ENCODE measurements at places on chromosomes 1 and 21.
A peak's percentile ranks its signal among the peaks of the same experiment; 100 is the strongest.

DNA sequence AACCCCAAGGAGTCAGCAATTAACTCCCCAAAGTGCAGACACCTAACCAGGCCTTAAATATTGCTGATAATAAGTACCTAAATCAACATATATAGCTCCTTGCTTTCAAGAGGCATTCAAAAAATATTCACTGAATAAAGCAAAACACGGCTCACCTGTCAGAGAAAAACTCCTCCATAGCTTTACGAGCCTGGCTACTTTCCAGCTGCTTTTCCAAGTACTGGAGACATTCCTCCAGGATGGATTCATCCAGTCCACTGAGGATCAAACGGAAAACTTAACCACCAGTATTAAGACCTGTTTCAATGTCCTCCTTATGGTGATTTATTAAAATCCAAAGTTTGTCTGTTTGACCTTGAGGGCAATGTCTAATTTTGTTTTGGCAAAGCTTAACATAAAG, 44.6 kb downstream of the UBR4 start:
- peak; percentile 16 for DNase-seq

GRCh38 chr1:204227351-204227750, 13.6 kb upstream of the GOLT1A start:
- no peak for DNase-seq

DNA sequence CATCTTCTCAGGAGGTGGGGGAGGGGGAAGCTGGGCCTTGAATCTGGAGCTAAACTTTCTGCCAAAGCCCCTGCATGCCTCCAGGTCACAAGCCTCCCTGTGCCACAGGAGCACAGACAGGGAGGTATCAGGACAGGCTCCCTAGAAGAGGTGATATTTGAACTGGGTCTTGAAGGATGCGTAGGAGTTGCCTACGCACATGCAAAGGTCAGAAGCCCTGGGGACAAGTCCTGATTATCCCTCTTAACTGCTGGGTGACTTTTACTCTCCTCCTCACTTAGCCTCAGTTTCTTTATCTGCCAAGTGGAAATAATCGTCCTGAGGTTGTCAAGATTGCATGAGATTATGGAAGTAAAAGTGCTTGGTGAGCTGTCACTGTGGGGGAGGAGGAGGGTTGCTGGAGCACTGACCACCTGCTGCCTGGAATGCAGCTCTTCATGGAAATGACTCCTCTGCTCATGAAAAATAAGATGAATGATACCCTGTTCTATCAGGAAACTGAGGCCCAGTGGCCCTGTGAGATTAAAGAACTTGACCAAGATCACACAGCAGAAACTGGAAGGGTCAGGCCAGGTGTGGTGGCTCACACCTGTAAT, 50.6 kb upstream of the LAPTM5 start:
- no peak for DNase-seq

DNA sequence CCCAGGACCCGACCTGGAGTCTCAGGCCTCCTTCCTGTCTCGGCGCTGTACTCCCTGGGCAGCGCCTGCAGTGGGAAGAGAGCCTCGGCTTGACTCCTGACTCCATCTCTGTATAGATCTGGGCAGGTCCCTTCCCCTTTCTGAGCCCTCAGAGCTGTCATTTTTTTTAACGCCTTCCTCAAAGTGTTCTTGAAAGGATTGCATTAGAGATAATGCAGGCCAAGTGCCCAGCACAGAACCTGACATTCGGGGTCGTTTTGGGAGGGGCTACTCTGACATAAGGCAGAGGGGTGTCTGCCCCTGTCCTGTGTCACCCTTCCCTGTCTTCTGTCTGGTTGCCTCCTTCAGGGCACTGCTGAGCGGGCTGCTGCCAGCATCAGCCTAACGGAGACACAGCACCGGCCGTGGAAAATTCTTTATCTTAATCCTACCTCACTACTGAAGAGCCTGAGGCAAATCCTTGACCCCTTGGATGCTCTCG, 271.6 kb downstream of the TRABD2B start:
- DNase-seq, result no peak

GRCh38 chr1:31299365-31299764, 2.5 kb downstream of the ZCCHC17 start:
- DNase-seq, result peak; percentile 45

DNA sequence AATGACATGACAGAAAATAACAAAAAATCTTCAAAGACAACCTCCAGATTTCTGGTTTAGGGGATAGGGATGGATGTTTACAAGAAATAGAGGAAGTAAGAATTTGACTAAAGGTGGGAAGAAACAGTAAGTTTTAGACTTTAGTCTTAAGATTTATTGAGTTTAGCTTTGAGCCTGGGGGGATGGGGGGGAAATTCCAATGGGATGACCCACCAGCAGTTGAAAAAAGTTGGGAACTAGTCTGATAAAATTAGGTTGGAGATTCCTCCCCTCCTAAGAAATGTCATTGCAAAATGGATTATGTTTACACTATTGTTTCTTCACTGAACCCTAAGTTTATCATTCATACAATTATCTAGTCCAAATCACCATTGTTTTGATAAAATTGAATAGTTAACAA, 28.4 kb downstream of the WDR26 start:
- DNase-seq, result no peak

GRCh38 chr1:26854906-26855305, 8.0 kb upstream of the SFN start:
- DNase-seq, result no peak

- DNase-seq, result peak; percentile 42
Measured at GRCh38 chr1:156419854-156420204, 50.8 kb downstream of the RHBG start.

DNA sequence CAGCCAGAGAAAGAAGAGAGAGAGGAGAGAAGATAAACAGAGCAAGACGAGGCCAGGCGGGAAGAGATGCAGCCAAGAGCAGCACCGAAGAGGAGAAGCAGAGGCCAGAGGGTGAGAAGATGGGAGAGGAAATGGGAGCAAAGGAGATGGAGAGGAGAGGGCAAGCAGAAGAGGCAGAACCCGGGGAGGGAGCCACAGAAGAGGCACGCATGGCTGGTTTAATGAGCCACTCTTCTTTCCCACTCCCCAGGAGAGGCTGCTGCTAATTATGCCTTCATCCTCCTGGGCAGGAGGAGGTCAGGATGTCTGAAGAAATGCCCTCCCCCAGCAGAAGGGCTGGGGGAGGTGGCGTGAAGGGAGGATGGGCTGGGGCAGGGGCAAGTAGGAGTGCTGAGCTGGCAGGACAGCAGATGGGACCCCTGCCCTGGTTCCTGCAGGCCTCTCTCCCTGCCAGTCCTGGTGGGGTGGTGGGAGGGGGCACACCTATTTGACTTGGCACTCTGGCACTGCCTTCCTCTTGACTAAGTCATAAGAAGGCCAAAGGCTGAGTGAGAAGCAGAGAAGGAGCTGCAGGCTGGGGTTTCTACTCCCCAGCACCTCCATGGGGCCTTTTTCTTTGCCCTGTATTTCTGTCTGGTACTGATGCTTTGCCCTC, 32.3 kb downstream of the KIRREL1 start:
- DNase-seq, result no peak

DNA sequence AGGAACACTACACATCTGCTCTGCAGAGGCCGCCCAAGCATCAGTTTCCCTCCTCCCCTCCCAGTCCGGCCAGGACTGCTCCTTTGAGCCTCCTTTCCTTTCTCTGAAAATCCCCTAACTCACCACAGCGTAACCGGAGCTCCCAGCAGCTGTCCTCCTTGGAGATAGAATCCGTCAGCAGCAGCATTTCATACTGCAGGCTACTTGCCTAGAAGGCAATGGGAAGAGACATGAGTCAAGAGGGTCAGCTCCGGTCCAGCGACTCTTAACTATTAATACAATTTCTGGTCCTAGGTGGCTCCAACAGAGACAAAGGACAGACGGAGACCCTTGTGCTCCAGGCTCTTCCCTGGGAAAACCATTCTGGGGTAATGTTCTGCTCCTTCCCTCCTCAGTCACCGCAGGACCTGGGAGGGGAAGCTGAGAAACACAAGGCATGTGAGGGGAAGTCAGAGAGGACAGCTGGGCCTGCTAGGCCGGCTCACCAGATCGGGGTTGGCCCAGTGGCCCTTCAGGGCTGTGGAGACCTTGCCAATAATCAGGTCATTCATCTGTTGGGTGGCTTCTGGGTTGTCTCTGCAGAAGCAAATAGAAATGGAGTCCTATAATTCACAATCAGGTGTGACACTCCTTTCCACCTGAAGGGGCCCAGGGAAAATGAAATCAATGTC, 99.7 kb downstream of the UBR4 start:
- DNase-seq, result no peak

- DNase-seq, result no peak
Measured at GRCh38 chr1:47991187-47991586, 6.0 kb downstream of the TRABD2B start.

DNA sequence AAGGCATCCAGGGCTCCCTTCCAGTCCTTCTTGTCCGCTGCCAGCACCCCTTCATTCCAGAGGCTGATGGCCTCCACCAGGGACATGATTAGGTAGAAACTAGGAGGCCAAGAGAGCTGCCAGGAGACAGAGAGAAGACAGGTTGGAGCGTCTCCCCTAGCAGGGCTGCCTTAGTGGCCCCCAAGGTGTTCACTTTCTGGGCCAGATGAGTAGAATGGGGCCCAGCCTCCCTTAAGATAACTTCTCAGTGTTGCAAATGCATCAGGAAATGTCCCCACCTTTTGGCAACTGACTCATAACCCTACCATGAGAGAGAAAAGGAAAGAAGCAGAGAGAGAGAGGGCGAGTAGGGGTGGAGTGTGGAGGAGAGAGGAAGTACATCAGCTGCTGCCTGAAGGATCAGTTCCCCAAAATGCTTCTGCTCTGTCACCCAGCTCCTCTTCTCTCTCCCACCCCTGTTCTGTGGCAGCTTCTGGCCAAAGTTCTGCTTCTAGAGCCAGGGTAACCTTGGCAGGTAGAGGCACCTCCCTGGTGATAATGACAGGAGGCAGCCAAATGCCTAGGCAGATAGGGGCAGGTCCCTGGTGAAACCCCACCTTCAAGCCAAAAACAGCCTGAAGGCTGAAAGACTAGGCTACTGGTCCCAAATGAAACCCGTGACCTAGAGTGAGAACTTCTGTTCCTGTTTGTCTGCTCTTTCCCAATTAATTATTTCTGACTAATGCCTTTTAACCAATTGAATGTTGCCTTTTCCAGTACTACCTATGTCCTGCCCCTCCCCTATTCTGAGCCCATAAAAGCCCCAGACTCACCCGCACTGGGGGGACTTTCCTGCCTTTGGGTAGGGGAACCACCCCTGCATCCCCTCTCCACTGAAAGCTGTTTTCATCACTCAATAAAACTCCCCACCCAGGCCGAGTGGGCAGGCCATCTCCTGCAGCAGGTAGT, at the start of gene NCF2:
Gene NCF2, minus strand, starts transcription at position 216 of the 948 bp plus-strand sequence. Its CDS starts 130 bp downstream, at position 86.
- no peak for DNase-seq

GRCh38 chr1:15950763-15951295, 25.1 kb downstream of the ZBTB17 start:
- DNase-seq, result peak; percentile 47

DNA sequence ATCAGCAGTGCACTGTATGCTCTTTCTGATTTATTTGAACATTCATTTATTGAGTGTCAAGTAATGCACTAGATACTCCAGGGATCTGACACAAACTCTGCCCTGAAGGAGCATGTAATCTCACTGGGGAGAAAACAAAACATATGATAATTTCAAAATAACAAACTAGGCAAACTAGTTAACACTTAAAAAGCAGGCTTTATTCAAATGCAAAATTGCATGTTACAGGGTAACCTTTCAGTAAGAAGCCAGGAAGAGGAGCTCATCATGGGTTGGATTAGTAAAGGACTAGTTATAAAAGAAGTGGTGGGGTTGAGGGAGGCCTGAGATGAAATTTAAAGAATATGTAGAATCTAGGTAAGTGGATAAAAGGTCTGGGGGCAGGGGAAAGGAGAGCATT, 20.9 kb downstream of the SELL start:
- no peak for DNase-seq

- no peak for DNase-seq
Measured at GRCh38 chr1:24528744-24529143, 26.1 kb downstream of the RCAN3 start.

GRCh38 chr1:211639475-211640300, 35.7 kb downstream of the NEK2 start:
- peak; percentile 93 for DNase-seq

- DNase-seq, result no peak
Measured at GRCh38 chr1:36781098-36781497, 253.2 kb downstream of the GRIK3 start.

- peak; percentile 55 for DNase-seq
Measured at GRCh38 chr1:55337801-55338447, 122.8 kb upstream of the USP24 start.

GRCh38 chr1:74343216-74343615, 108.0 kb downstream of the TNNI3K start:
- DNase-seq, result no peak

- DNase-seq, result no peak
Measured at GRCh38 chr1:244191581-244191980, 140.5 kb downstream of the ZBTB18 start.

DNA sequence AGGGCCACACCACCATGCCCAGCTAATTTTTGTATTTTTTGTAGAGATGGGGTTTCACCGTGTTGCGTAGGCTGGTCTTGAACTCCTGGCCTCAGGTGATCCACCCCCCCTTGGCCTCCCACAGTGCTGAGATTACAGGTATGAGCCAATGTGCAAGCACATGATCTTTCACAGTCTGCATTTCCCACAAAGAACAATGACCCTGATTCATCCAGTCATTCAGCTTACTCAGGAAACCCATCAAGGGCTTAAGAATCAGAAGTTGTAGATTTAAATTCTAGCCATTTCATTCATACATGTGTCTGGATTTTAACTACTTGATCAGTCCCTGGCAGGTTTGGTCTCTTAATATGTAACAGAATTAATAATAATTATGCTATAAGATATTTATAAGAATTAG, 2065.7 kb downstream of the MRPL39 start:
- no peak for DNase-seq

GRCh38 chr1:211832661-211833060, 2.1 kb upstream of the LPGAT1 start:
- no peak for DNase-seq

- no peak for DNase-seq
Measured at GRCh38 chr1:109847251-109847650, 63.4 kb upstream of the CSF1 start.

DNA sequence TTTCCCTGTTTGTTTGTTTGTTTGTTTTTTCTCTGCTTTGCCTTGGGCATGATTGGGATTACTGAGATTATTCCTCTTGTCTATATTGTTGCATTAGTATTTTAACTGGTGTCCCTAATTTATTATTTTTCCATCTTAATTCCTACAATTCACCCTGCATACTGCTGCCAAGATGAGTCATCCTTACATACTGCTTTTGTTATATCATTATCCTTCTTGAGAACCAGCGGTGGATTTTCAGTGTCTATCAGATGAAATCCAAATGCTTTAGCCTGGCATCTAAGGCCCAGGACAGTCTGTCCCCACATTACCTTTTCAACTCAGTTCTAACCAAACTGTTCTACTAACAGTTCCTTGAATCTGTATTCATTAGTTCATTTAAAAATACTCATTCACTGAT, 101.7 kb downstream of the OLFML2B start:
- DNase-seq, result peak; percentile 39

- peak; percentile 6 for DNase-seq
Measured at GRCh38 chr1:70290218-70290617, 64.3 kb downstream of the ANKRD13C start.

GRCh38 chr1:45607404-45608074, 16.3 kb downstream of the CCDC17 start:
- DNase-seq, result no peak

All from astrocyte of the hippocampus (primary cell).